Activated naive CD8-positive, alpha-beta T cell treated with anti-CD3 and anti-CD28 coated beads, Interleukin-2, amount 50 U/mL, for 16 hours (primary cell): ENCODE measurements at places on chromosomes 13 and 19.

DNA sequence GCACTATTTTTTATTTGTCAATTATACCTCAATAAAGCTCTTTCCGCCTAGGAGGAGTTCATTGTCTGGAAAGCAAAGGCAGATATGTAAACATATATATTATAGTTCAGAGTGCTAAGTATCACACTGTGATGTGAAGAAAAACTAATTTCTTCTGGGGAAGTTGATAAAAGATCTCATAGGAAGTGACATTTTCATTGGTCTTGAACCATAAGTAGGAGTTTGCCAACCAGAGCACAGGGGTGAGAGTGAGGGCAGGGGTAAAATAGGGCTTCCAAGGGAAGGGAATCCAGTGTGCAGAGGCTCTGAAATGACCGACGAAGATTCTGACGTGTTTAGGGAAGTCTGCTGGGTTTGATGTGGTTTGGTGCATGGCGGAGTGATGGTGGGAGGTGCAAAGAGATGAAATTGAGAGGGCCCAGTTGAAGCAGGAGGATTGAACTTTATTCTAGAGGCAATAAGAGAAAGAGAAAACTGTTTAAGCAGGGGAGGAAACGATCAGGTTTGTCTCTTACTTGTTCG lies 780 bp upstream of the GTF2F2 start:
- DNase-seq, result peak; percentile 26

DNA sequence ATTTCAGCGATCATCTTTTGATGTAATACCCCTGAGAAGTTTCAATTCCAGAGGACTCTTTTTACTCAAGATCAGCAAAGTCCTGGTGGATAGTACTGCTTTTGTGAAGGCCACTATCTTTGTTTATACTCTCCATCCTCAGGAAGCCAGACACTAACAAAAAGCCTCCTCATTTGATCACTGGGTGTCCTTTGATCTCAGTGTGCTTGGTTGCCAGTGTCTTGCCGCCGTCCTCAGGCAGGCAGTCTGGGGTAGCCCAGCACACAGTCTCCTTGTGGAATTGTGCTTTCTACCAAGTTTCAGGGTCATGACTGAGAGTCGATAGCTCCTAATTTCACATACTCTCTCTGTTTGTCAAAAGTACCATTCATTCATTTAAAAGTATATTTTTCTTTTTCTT lies 762.2 kb downstream of the EFNB2 start:
- no peak for DNase-seq

DNA sequence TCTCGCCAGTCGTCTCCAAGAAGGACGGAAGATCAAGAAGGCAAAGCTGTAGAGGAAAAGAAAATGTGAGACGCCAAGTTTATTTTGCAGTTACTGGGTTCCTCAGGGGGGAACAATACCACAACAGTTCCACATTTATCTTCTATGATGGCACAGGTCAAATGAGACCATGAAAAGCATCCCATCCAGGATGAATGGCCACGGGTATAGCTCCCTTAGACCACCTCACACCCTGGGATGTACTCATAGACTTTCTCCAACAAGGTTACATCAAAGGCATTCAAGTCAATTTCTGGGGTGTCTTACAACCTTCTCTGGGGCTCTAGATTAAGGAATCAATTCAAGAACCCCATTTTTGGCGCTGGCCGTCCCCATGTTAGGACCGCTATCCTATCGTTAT lies 4.5 kb downstream of the PEG3 start:
- DNase-seq, result no peak

DNA sequence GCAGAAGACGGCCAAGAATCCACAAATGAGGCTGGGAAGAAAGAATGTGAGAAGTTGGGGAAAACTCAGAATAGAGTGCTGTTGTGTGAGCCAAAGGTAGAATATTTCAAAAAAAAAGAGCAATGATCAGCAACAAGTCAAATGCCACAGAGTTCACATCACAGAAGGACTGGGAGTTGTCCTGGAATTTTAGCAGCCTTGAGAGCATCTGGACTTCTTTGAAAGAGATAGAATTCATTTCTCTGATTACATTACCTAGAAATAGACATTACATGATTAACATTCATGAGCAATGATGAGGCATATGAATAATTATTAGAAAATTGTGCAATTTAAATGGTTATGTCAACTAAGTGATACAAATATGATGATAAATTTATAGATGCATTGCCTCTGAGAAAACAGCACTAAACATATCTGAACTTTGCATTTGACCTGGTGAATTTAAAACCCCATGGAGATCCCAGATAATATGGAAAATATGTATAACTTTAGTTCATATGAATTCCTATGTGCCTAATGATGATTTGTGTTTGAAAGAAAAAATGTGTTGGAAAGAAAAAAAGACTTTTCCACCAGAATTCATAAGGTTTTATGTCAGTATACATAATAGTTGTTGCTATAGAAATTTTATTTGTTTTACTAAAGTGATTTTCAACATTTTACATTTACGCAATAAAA lies 186.2 kb downstream of the POSTN start:
- DNase-seq, result no peak

- no peak for DNase-seq
These were observed 57.9 kb downstream of the SMARCA4 start for GRCh38 chr19:11018763-11019162.

DNA sequence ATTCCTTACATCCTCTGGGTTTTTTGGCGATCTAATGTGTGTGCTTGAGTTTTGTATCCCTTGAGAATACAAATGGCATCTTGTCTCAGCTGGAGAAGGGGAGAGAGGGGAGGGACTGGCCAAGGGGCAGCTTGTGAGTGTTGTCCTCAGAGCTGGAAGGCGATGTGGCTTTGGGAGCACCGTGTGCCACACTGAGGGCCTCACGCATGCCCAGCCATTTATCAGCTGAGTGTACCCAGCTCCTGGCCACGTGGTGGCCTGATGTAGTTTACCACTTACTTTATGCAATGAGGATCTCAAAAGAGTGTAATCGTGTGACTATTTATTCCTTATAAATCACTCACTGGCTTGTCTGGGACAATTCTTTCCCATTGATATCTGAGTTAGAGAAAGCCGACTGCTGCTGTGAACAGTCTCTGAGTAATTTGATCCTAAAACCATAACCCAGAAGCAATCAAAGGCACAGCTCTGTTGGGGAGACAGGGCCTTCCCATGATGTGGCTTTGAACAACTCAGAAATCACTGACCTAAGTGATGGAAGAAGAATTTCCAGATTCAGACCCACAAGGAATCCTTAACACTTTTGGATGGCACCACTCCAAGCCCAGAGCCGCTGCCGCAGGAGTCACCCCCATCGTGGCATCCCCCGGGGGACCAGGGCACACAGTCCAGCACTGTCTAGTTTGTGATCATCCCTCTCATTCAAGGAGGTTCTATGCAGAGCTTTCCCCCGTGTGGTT lies 53.9 kb upstream of the MTIF3 start:
- no peak for DNase-seq

DNA sequence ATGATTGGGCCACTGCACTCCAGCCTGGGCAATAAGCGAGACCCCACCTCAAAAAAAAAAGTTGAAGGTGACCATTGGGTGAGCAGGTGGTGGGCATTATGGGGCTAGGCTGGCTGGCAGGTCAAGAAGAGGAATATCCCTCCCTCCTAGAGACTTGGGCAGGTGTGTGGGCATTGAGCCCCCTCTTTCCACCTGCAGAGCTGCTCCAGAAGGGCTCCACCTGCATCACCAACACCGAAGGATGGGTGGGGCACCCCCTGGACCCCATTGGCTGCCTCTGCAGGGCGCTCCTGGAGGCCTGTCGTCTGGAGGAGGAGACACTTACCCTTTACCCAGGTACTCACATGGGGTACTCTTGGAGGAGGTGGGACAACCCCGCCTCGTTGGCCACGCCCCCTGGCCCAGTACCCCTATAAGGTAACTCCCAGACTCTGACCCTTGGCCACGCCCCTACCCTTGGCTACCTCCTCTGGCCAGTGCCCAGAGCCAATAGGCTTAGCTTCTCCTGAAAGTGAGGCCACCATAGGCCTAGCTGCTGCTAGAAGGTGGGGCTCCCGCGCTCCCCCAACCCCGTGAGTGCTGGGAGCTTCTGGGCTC lies 21.9 kb downstream of the ZSWIM4 start:
- no peak for DNase-seq

GRCh38 chr13:104408733-104409132 lies 1342.5 kb upstream of the SLC10A2 start:
- DNase-seq, result no peak

DNA sequence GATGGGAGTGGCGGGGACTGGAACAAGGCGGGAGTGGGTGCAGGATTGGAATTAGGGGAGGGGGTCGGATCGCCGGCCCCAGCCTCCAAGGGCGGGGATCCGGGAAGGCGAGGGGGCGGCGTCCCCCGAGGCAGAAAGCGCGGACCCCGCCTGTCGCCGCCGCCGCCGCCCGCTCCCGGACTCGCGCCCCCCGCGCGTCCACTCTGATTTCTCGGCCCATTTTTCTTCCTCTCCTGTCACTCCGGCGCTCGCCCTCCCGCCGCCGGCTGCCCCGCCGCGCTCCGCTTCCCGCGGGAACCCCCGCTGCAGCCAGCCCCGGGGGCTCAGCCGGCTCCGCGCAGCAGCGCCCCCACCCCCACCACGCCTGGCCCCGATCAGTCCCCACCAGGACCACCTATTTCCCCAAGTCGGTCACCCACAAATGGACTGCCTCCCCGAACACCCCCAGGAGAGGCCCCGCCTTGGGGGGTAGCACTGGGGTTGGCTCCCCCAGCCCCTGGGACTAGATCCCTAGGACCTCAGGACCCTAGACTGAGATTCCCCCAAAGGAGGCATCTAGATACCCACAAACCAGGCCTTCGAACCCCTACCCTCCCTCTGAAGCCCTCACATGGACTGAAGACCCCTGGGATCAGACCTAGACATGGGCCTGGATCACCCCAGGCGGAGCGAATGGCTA lies 12.6 kb upstream of the ERFL start:
- no peak for DNase-seq

- no peak for DNase-seq
These were observed 60.0 kb downstream of the MLLT1 start for GRCh38 chr19:6219586-6220290.

- DNase-seq, result no peak
These were observed 9.4 kb upstream of the SPC24 start for GRCh38 chr19:11164879-11165406.

GRCh38 chr13:106846571-106847448 lies 278.9 kb upstream of the ARGLU1 start:
- no peak for DNase-seq

DNA sequence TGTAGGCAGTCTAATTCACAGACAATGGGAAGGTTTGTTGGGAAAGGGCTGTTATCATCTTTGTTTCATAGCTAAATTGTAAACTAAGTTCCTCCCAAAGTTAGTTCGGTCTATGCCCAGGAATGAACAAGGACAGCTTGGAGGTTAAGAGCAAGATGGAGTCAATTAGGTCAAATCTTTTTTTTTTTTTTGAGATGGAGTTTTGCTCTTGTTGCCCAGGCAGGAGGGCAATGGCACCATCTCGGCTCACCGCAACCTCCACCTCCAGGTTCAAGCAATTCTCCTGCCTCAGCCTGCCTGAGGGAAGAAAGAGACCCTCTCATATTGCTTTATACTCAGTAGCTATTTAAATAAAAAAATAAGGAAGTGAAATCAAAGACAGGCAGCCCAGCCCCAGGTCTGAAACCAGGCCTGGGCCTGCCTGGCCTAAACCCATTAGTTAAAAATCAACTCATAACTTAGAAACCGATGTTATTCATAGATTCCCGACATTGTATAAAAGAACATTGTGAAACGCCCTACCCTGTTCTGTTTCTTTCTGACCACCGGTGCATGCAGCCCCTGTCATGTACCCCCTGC lies 297.4 kb upstream of the SGCG start:
- no peak for DNase-seq

- DNase-seq, result no peak
These were observed 18.5 kb downstream of the PTPRS start for GRCh38 chr19:5321851-5322681.

GRCh38 chr13:20197361-20197834 lies 4.7 kb upstream of the GJB2 start:
- DNase-seq, result no peak

- no peak for DNase-seq
These were observed 15.2 kb downstream of the ZSCAN5C start for GRCh38 chr19:56217039-56217949.

GRCh38 chr19:24140099-24140498 lies 53.1 kb downstream of the ZNF254 start:
- DNase-seq, result no peak

DNA sequence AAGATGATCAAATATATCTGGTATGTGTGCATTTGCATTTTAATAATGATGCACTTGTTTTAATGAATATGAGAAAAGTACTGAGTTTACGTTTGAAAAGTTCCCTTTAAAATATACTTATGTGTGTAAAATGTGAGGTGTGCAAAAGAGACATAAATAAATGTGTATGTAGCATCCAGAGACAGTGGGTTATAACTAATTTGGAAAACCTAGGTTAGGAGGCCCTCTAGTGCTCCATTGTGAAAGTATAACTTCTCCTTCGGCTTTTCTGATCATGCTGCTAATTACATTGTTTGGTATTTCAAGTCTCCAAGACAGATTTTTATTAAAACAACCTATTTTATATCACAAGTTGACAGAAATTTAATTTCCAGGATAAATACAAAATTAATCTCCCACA lies 30.1 kb downstream of the SCEL start:
- no peak for DNase-seq

- DNase-seq, result no peak
These were observed 38.2 kb downstream of the ARRDC2 start for GRCh38 chr19:18046059-18046718.

- DNase-seq, result no peak
These were observed 8.0 kb upstream of the VN1R4 start for GRCh38 chr19:53275480-53275879.

DNA sequence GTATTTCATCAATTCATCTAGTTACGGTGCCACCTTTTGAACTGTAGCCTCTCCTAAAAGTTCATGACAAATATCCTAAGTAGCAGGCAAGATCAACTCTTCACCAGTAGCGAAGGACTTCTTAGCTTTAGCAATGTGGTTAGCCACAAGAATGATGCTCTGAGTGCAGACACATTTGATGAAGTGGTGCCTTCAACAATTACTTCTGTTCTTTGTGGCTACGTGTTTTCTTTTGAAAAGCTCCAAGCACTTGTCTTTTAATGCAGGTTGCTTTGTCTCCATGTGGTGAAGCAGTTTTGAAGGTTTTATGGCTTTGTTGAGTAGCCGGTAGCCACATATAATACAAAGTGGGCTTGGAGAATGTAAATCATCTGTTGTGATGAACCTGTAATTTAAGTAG lies 194.7 kb downstream of the B3GLCT start:
- no peak for DNase-seq

DNA sequence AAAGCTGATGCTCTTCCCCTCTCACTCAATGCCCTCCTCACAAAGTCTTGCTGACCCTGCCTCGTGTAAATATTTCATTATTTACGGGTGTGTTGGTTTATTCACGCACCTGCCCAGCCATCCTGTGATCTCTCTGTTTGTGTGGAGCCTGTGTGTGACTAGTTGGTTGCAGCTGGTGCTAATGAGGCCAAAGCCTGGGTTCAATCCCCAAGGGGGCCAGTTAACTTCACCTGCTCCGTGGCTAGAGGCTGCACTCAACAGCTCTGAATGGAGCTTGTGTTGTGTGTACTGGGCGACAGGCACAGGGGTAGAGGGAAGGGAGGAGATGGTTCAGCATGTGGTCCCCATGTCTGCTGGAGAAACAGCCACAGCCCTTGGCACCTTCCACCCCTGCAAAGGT lies 109.5 kb downstream of the DNAJC15 start:
- no peak for DNase-seq
